ENCODE measurements at places on chromosomes 2 and 18.

DNA sequence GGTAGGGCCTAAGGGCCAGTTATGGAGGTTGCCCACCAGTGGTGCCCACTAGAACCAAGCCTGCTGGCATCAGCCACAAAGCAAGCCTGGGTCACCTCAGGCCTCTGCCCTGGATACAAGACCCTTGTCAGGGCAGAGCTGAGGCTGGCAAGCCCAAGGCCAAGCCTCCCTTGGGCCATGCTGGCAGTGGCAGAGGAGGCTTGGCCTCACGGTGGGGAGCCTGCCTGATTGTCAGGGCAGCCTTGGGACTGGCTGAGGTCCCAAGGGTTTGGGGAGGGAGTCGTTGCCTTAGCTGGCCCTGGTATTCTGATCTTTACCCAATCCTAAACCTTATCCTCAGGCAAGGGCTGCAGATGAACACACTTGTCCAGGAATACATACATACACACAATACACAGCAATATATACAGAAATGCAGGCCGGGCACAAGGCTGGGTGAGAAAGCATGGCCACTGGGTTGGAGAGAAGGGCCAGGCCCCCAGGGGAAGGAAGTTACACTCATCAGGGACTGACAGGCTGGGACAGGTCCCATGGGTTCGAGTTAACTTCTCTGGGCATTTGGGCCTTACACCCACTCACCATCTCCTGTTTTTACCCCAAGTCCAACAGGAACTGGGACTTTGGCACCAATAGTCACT, 21.0 kb downstream of the CCT7 start:
- DNase-seq: no peak

DNA sequence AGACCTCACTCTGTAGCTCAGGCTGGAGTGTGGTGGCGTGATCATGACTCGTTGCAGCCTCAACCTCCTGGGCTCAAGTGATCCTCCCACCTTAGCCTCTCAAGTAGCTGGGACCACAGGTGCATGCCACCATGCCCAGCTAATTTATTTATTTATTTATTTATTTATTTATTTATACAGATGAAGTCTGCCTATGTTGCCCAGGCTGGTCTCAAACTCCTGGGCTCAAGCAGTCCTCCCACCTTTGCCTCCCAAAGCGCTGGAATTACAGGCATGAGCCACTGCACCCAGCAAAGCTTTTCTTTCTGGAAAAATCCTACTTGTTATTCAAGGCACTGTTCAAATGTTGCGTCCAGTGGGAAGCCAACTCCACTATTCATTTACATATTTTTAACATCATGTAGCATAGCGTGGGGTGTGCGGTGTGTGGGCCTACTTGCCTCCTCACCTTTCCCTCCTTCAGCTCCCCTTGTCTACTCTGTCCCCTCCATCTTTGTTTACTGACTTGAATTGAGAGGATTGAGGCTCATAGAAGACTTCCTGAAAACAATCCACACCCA, 6.8 kb upstream of the RHOB start:
- DNase-seq: no peak

GRCh38 chr2:198297350-198297749, 493.0 kb downstream of the PLCL1 start:
- no peak for DNase-seq

GRCh38 chr2:57444752-57445430, 601.7 kb upstream of the VRK2 start:
- DNase-seq: no peak

- no peak for DNase-seq
These were observed 39.9 kb downstream of the TGFA start for GRCh38 chr2:70513738-70514137.

All from activated T-helper 1 cell treated with anti-CD3 and anti-CD28 coated beads, Interleukin-12 subunit alpha, Interleukin-12 subunit beta, Interleukin-2, Interleukin-4 antibody, amounts not matched to agents 30 ng/mL and 10 ng/mL and 1 ng/mL, durations not matched to agents 14 hours and 24 hours and 36 hours (primary cell).